Activated T-helper 1 cell treated with Interleukin-2 at 50 U/mL for 16 hours (primary cell): ENCODE measurements at places on chromosomes 5 and 9.

DNA sequence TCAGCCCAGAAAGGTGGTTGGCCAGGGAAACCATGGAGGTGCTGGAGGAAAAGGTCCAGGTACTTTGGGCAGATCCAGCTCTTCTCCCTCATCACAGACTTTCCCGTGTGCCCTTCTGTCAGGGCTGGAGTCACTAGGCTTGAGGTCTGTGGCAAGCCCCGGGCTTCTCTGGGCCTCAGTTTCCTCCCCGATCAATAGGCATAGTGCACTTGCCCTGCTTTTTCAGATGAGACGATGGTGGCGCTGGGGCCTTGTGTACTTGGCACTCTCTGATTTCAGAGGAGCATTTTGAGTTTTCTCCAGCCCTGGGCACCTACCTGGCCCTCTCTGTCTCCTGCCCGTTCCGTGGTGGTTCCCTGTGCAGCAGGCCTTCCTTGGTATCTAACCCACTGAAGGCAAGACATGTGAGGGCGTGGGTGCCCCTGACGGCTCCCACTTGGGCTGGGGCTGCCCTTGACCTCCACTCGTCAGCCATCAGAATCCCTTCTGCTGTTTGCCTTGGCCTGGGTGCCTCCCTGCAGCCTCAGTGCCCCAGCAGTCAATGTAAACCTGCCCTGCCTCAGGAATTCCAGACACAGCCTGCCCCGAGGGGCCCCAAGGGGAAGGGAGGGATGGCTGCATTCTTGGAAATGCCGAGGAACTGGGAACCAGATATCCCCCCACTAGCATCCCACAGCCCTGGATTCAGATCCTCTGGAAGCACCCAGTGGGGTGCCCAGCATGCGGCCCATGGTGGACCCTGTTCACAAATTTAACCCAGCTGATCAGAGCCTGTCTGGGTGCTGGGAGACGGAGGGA lies 66.3 kb upstream of the COL5A1 start:
- no peak for DNase-seq

DNA sequence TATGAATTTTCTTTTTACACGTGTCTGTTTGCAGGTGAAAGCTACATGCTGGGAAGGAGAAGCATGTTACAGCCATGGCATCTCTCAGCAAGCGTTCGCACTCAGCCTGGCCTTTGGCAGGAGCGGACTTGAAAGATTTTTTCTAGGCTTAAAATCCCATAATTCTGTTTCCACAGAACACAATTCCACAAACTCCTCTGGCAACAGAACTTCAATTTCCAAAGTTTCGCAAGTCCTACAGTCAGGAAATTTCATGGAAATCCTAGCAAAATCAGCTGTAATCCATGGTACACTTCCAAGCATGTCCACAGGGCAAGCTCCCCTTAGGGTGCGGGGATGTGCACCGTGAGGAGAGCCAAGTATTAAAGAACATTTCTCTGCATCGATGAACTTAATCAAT lies 35.9 kb downstream of the SUB1 start:
- no peak for DNase-seq

DNA sequence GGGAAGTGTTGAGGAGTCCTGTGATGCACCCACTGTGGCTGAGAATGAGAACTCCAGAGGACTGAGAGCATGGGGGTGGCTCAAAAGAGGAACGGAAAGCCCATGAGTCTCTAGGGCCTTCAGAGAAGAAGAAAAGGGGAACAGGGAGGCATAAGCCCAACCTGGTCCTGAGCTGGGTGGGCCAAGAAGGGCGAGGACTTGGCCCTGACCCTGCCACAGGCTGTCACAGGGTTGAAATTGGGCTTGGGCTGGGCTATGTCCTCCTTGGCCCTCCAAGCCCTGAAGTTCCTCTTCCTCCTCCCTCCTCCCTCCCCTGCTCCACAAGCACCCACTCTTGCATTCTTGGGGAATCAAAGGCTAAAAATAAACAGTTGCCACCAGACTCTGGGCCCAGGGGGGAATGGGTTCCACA lies 49.3 kb upstream of the PPARGC1B start:
- DNase-seq: no peak

GRCh38 chr5:127941646-127942045 lies 141.9 kb upstream of the SLC12A2 start:
- no peak for DNase-seq

DNA sequence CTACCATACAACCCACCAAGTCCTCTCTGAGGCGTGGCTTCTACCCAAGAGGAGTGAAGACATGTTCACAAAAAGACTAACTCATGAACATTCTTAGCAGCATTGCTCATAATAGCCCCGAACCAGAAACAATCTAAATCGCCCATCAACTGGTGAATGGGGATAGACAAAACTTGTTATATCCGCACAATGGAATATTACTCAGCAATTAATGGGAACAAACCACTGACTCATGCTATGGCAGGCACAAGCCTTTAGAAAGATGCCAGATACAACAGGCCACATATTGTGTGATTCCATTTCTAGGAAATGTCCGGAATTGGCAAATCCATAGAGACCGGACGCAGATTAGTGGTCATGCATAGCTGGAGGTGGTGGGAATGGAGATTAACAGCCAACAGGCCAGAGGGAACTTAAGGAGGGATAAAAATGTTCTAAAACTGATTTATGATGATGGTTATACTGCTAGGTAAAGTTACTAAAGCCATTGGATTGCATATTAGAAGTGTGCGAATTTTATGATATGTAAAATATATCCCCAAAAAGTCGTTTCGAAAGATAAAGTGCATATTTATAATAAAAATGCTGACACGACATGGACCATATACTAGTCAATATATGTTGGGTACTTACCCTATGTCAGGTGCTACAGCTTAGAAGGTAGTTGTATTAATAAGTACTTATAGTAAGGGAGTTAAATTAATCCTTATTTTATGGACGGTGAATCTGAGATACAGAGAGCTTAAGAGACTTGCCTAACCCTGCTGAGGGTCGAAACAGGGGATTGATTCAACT lies 55.4 kb downstream of the LHX2 start:
- DNase-seq: no peak

- DNase-seq: no peak
These were observed 12.5 kb downstream of the NINJ1 start for GRCh38 chr9:93121316-93122241.

- no peak for DNase-seq
These were observed 11.9 kb downstream of the UNC5A start for GRCh38 chr5:176822041-176822792.

DNA sequence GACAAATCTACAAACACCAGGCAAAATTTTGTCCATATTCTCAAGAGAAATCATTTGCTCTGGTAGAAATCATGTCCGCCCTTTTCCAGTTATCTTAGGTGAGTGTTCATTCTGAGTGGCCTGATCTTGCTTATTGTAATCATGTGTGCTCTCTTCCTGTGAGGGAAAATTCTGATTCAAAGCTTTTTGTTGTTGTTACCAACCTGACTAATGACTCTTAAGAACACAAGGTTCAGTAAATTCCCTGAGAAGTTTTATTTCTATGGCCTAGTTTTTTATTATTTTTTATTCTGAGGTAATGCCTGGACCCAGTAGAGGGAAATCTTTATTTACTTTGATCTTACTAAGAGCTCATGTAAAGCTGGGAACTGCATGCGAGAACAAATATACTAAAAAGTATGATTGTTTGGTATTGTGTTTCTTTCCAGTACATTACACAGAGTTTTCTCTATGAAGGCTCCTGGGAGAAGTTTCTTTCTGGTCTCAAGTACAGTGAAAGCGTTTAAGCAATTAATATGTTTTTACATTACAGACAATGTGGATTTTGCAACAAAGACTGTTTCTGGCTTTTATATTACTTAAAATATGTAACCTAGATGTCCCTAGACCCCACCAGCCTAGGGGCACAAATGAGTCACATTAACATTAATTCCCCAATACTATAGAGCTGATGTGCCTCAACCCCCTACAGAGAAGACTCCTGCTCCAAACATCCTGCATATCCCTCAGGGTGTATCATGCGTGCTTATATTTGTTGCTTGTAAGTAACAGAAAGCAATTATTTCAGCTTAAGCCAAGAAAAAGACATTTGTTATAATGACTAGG lies 138.1 kb downstream of the TMEM167A start:
- no peak for DNase-seq

GRCh38 chr9:104091116-104091515 lies 3.0 kb upstream of the SMC2 start:
- DNase-seq: no peak
